ENCODE measurements at places on chromosomes 11 and 22. TPM values are rescaled to one million over a fixed set of nuclear protein-coding genes. Genes with fewer than 3 reads are reported as not detected.

DNA sequence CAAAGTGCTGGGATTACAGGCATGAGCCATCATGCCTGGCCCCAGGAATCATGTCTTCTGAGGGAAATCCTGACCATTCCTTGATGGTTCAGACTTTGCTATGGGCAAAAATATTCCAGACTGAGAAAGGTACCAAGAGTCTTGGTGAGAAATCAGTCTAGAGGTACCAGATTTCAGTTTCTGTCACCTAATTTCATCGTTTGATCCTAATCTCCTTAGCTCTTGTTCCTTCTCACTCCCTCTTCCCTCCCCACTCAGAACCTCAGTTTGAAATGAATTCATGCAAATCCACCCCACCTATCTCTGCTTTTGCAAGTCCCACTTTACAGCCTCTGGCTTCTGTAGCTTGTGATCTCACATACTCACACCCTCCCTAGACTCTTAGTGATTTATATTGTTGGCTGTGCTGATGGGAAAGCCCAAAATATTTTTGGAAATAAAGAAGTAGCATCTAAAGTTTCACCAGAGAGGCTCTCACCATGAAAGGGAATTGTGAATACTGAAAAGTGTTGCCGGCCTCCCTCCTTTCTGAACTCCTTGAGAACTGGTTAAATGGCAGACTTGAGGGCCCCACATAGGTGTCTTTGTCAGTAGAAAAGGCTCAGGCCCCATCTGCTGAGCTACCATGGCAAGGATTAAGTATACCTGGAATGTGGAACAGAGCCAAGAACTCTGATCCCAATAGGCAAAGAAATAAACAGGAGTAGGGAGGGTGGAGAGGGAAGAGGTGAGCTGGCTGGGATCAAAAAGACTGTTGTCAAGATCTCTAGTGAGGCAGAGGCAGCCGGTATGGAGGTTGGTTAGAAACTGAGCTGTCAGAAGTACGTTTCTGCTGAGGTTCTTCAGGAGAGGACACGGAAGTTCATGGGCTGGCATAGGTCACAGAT, 190.5 kb upstream of the MTMR2 start:
- no peaks in the 10 kb centered on the region for H3K36me3 ChIP-seq
- peaks cover 12% of the 10 kb centered on the region for H3K4me1 ChIP-seq
- DNase-seq: no peak
- H3K4me3 ChIP-seq: no peak overlapping the region
- H3K27ac ChIP-seq: no peak overlapping the region

DNA sequence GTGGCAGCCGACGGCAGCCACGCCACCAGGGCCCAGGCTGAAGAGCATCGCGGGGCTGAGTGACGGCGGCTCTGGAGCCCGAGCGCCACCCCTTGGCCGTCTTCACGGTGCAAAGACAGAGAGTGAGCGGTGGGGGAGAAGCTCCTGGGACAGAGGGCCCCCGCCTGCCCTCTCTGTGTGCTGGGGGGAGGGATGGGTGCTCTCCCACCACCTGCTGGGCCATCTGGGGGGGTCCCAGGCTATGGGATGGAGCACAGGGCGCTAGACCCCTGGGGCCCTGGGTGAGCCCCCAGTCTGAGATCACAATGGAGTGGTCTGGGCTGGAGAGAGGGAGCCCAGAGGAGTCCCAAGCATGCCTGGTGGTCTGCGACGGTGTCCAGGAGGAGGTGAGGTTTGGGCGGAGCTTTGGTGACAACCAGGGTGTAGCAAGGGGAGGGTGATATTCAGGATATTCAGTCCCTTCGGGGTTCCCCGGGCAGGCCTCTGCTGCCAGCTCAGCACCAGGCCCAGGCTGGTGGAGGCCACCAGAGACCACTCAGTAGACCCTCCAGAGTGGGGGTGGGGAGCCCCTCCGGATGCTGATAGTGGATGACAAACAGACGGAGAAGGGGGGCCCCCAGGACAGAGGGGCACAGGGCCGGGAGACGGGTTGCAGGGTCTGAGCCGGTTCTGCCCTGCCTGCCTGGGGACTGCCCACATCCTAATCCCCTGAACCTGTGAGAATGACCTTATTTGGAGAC, 78.1 kb upstream of the PRR5 start:
- DNase-seq: peak; percentile 62
- no peak overlapping the region for H3K4me3 ChIP-seq
- no peaks in the 10 kb centered on the region for H3K4me1 ChIP-seq
- no peaks in the 10 kb centered on the region for H3K36me3 ChIP-seq
- no peaks in the 10 kb centered on the region for H3K27me3 ChIP-seq

The THOC5 gene
- 50.6 TPM for total RNA-seq

DNA sequence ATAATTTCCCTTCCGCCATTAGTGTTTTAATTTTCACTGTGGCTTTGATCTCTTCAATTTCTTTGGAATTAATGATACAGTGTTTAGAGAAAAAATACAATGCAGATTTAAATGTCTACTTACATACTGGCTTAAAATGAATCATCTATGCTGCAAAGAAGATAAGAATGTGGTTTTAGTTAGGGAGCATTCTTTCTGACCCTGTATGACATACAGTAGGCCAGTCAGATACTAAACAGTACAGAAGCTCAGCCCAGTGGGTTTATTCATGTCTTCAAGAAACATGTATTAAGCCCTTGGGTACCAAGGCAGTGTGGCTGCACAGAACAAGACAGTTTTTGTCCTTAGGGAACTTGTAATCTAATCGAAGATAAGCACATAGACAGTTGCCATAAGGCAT, 268.8 kb downstream of the DDX10 start:
- no peak overlapping the region for H3K27ac ChIP-seq
- H3K27me3 ChIP-seq: no peaks in the 10 kb centered on the region
- H3K36me3 ChIP-seq: no peaks in the 10 kb centered on the region
- no peak for DNase-seq
- H3K4me1 ChIP-seq: no peaks in the 10 kb centered on the region
- no peak overlapping the region for H3K4me3 ChIP-seq

GRCh38 chr11:61183645-61184044, 19.7 kb upstream of the PGA3 start:
- H3K36me3 ChIP-seq: no peaks in the 10 kb centered on the region
- H3K27me3 ChIP-seq: no peaks in the 10 kb centered on the region
- no peak for DNase-seq

DNA sequence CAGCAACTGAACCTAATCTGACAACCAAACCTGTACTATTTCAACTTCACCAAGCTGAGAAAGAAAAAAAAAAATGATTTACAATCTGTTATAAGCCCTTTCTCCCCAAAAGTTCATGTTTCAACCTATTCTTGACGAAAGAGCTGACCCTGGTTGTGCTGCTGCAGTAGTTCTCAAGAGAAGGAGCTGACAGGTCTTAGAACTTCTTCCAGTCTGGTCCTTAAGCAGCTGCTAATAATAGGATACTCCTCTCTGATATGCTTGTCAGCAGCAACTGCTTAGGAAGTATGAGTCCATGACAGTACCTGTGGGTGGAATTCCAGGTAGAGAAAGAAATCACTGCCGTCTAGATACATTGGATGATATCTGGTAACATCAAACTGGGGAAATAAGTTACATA, 735.1 kb upstream of the CCDC90B start:
- H3K27ac ChIP-seq: no peak overlapping the region
- H3K4me1 ChIP-seq: no peaks in the 10 kb centered on the region
- DNase-seq: no peak
- H3K27me3 ChIP-seq: no peaks in the 10 kb centered on the region
- H3K4me3 ChIP-seq: no peak overlapping the region
- H3K36me3 ChIP-seq: no peaks in the 10 kb centered on the region

GRCh38 chr11:931385-931784, 5.7 kb downstream of the AP2A2 start:
- H3K27ac ChIP-seq: no peak overlapping the region
- no peak for DNase-seq
- H3K4me3 ChIP-seq: no peak overlapping the region
- H3K36me3 ChIP-seq: no peaks in the 10 kb centered on the region

The SMIM35 gene
- total RNA-seq: not detected

The TMEM45B gene
- 0.19 TPM for total RNA-seq

GRCh38 chr11:104895634-104896033, 2.6 kb downstream of the CASP12 start:
- no peaks in the 10 kb centered on the region for H3K36me3 ChIP-seq
- DNase-seq: no peak
- no peaks in the 10 kb centered on the region for H3K27me3 ChIP-seq
- peaks cover 6% of the 10 kb centered on the region for H3K4me1 ChIP-seq
- H3K27ac ChIP-seq: peak overlapping the region; percentile 67
